Subcutaneous preadipocyte (primary cell): ENCODE measurements at places on chromosomes 7 and 10. TPM values are rescaled to one million over a fixed set of nuclear protein-coding genes. Genes with fewer than 3 reads are reported as not detected.

Gene CADPS2
- total RNA-seq = 12.5 and 17.2 TPM in 2 replicates

Gene PNLIPRP2
- total RNA-seq = not detected in 2 replicates

Gene CACNB2
- total RNA-seq = 11.1 and 12.5 TPM in 2 replicates

Gene DBF4
- total RNA-seq = 33.4 and 49.5 TPM in 2 replicates

Gene STK31
- not detected in 2 replicates for total RNA-seq

Gene FGL2
- total RNA-seq = under 0.01 and 0.20 TPM in 2 replicates

Gene FEZF1
- total RNA-seq = not detected in 2 replicates

Gene SLC37A3
- total RNA-seq = 52.2 and 58.5 TPM in 2 replicates

Gene C10orf53
- total RNA-seq = not detected in 2 replicates

Gene BHLHA15
- total RNA-seq = 0.39 TPM in 1 of 2 replicates, not detected in the other

Gene GJD4
- total RNA-seq = not detected in 2 replicates

Gene GDF2
- not detected in 2 replicates for total RNA-seq

Gene MMP21
- total RNA-seq = 0.20 TPM in 1 of 2 replicates, not detected in the other

Gene ITPRIP
- total RNA-seq = 16.2 and 19.4 TPM in 2 replicates

Gene CCL24
- total RNA-seq = not detected in 2 replicates

Gene GRID2IP
- not detected in 2 replicates for total RNA-seq

Gene CALCR
- total RNA-seq = not detected in 2 replicates

Gene OR2F1
- total RNA-seq = not detected in 2 replicates

Gene MKI67
- 27.2 and 43.2 TPM in 2 replicates for total RNA-seq

Gene LIPN
- total RNA-seq = not detected in 2 replicates

Gene ZNF117
- 2.3 and 5.1 TPM in 2 replicates for total RNA-seq

Gene FOXI2
- total RNA-seq = not detected in 2 replicates

Gene SLC13A1
- total RNA-seq = not detected in 2 replicates

Gene LRRC61
- total RNA-seq = under 0.01 TPM in 1 of 2 replicates, not detected in the other

Gene PLAU
- total RNA-seq = 26.8 and 63.9 TPM in 2 replicates

Gene NDUFB8
- 108 and 122 TPM in 2 replicates for total RNA-seq

Gene C10orf143
- total RNA-seq = 0.39 and 1.1 TPM in 2 replicates

Gene TRRAP
- total RNA-seq = 14.3 and 19.0 TPM in 2 replicates

Gene AGAP9
- 5.5 and 6.5 TPM in 2 replicates for total RNA-seq
